ENCODE measurements at places on chromosomes 4 and X.

DNA sequence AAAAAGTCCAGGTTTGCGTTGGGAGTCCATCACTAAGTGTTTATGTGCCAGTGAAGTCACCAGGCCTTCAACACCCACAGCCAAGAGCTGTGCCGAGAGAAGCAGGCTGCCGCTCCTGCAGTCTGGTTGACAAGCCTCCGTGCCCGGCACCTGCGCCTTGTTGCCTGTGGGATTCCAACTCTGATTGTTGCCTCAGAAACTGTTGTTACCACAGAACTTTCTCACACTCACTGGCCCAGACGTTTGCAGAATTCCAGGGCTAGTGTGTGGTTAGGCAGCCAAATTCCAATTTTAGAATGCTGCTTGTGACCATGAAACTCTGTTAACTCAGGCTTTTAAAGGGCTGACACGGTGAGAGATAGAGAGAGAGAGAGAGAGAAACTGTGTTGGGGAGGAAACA is 119.5 kb upstream of the LIMCH1 start:
- no peak for DNase-seq

GRCh38 chr4:53147711-53148110 is 218.2 kb downstream of the SCFD2 start:
- no peak for DNase-seq

GRCh38 chr4:138650929-138651448 is 364.6 kb upstream of the NOCT start:
- DNase-seq: no peak

DNA sequence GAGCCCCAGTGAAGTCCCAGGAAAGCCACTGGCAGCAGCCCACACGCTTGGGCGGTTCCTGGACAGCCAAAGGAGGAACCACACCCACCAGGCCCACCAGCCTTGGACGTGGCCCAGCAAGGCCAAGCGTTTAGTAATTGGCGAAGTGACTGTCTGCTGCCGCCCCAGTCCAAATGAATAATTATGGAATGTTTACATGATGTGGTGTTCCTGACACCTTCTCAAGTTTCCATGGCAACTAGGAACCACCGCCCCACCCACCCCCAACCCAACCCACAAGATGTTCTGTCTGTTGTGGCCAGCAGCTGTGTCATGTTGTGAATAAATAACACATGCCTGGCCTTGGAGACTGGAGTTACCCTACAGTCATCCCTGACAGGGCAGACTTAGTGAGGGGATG is 22.3 kb downstream of the APLN start:
- no peak for DNase-seq

GRCh38 chr4:73759357-73759756 is 19.0 kb downstream of the CXCL8 start:
- DNase-seq: no peak
